Type B pancreatic cell (in vitro differentiated cells): ENCODE measurements at places on chromosomes 1 and 21. TPM values are rescaled to one million over a fixed set of nuclear protein-coding genes. Genes with fewer than 3 reads are reported as not detected.

DNA sequence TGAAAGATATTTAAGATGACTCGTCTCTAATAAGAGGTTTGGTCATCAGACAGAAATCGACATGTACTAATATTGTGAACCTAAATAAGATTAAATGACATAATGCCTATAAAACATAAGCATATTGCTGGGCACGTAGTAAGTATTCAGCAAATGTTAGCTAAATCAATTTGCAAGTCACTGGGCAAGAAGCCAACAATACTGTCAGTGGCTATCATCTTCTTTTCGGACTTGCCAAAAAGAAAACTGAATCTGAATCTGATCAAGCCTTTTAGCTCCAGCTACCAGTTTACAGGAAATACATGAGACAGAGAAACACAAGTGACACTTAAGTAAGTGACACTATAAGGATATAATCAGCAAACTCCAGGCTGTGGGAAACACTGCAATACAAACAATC lies 46.0 kb downstream of the RPL5 start:
- peaks cover 7% of the 10 kb centered on the region for H3K36me3 ChIP-seq
- no peak overlapping the region for H3K4me3 ChIP-seq
- no peaks in the 10 kb centered on the region for H3K4me1 ChIP-seq
- H3K27ac ChIP-seq: no peak overlapping the region

DNA sequence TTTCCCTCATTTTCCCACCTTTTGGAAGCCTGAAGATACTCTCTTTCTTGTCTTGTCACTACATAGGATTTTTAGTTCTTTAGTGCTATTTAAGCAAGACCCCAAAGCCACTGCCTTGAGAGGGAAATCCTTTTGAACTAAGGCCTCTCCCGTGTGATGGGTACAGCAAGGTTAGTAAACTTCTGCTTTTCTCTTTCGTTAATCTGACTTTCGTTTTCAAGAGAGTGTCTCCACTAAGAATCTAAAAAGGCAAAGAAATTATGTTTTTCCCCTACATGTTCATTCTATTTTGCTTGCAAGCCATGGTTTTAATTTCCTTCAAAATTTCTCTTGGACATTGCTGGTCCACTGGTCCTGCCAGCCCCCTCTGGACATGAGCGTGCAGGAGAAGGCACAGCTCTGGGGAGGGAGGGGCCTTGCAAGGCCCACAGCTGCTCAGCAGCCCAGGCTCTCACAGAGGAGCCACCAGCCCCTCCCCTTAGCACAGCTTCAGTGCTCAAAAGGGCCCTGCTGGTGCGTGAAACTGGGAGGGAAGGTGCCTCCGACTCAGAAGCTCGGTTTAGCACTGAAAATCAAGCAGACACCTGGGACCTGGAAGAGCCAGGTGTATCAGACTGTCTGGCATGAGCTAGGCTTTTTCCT lies 210.9 kb upstream of the GALNT2 start:
- no peaks in the 10 kb centered on the region for H3K36me3 ChIP-seq
- peaks cover 23% of the 10 kb centered on the region for H3K27me3 ChIP-seq
- H3K27ac ChIP-seq: no peak overlapping the region
- no peak for DNase-seq
- H3K4me1 ChIP-seq: peaks cover 6% of the 10 kb centered on the region

Gene EPHB2
- total RNA-seq: 40.3 and 44.6 TPM in 2 replicates

DNA sequence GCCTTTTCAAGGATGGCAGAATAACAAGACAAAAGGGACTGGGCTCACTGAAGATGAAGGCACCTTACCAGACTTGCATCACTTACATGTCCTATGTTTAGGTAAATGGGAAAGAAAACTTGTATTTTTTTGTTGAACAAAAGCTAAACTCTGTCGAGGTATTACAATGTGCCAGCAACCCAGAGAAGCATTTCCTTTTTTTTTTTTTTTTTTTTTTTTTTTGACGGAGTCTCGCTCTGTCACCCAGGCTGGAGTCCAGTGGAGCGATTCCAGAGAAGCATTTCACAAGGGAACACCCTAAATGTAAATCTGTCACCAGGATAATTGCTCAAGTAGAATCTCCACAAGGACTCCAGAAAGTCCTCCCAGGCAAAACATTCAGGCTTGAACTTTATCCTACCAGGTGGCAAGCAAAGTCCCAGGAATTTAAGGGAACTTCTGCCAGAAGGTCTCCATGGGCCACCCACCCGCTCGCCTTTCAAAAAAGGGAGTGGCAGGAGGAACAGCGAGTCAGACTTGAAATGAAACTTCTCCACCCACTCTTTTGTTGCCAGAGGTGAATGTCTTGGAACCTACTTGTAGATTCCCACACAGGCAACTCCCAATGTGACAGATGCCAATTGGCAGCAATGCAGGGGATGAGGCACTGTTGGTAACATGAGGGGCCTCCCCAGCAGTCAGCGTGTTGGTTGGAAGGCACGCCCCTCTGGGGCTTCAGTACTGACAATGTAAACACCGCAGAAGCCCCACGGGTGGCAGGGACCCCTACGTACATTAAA lies 125.0 kb downstream of the TIAM1 start:
- peaks cover 26% of the 10 kb centered on the region for H3K4me1 ChIP-seq
- DNase-seq: no peak
- no peak overlapping the region for H3K4me3 ChIP-seq
- H3K27me3 ChIP-seq: no peaks in the 10 kb centered on the region

DNA sequence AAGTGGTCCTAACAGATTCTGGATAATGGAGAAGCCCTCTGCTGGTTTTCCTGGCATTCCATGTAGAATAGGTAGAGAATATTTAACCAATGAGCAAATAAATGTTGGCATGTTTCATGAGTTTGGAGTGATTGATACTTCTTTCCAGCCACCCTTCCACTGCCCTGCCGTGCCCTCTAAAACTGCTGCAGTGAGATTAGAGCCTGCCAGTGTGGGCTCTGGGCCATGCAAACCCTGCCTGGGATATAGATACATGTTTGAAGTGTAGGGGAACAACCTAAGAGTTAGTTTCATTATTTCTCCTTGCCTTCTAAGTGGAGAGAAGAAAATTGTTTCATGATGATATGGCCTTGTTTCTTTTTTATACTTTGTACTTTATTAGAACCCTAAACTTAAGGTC lies 10.4 kb downstream of the UBE2Q1 start:
- peaks cover 15% of the 10 kb centered on the region for H3K4me1 ChIP-seq
- H3K4me3 ChIP-seq: no peak overlapping the region
- H3K27ac ChIP-seq: no peak overlapping the region
- H3K27me3 ChIP-seq: peaks cover 5% of the 10 kb centered on the region
- H3K36me3 ChIP-seq: peaks cover 15% of the 10 kb centered on the region
